Natural killer cell (primary cell): ENCODE measurements at places on chromosomes 4 and X.

GRCh38 chrX:154125391-154126040 is 18.5 kb upstream of the OPN1LW start:
- peak; percentile 19 for DNase-seq

GRCh38 chr4:179750374-179750773 is 2308.1 kb upstream of the AGA start:
- DNase-seq = no peak

GRCh38 chr4:13963601-13964000 is 336.1 kb upstream of the BOD1L1 start:
- DNase-seq = no peak

DNA sequence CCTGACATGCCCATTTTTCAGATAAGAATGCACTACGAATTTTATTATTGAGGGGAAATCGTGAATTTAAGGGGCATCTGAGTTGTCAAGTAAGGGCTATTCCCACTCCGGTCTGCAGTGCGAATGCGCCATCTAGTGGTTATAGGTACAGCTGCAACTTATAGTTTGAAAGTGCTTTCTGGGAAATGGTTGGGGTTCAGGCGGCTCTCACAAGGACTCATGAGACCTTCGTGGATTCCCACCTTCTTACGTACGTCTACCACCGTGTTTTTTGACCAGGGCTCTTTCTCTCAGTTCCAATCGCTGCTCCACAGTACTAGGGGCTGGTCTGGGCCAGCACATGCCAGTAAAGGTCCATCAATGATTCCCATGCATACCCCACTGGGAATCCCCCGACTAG is 12.3 kb downstream of the MSL3 start:
- DNase-seq = no peak

GRCh38 chrX:94977986-94978385 is 1304.0 kb downstream of the FAM133A start:
- no peak for DNase-seq

DNA sequence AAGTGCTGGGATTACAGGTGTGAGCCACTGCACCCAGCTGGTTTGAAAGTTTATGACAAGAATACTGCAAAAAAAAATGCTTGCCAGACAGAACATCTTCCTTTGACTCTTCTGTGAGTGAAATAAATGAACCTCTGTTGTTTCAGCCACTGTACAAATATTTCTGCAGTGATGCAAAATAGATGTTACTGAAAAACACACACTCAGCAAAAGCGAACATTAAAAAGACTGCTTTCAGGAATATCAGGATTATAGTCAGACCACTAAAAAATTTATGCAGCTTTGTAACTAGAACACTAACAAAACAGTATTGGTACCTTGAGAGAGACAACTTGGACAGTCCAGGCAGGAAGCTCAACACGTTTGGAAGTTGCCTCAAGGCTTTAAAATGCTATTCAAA is 16.9 kb upstream of the SEPSECS start:
- DNase-seq = no peak

DNA sequence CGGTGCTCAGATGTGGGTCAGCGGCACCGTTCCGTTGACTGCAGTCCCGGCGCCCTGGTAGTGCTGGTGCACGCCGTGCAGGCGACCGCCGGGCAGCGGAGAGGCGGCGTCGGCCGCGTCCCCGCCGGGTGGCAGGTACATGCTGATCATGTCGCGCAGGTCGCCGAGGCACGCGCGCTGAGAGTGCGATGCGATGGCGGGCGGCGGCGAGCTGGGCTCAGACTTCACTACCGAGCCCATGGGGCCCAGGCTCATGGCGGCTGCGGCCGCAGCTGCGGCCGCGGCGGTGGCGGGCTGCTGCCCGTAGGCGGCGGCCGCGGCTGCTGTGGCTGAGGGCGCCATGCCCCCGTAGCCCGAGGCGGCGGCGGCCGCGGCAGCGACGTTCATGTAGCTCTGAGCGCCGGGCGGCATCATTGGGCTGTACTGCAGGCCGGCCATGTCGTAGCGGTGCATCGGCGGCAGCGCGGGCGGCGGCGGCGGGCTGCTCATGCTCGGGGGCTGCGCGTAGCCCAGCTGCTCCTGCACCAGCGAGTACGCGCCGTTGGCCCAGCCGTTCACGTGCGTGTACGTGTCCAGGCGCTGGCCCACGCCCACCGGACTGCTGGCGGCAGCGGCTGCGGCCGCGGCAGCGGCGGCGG is 1.0 kb downstream of the SOX3 start:
- DNase-seq = no peak

DNA sequence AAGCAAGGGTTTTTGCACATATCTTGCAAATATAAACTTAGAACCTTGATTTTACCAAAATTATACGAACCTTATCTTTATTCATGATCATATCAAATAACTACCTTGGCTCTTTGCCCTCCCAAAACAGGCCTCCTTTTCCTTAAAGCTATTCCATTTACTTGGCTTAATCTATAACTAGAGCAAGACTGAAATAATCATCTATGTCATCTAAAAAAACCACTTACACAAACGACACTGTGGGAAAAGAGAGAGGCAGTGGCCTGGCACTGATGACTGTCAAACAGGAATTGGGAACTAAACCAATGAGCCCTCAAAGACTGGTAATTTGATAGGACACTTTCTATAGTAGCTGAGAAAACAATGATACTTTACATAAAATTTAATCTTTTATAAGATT is 11.7 kb upstream of the PTPN13 start:
- DNase-seq = no peak

DNA sequence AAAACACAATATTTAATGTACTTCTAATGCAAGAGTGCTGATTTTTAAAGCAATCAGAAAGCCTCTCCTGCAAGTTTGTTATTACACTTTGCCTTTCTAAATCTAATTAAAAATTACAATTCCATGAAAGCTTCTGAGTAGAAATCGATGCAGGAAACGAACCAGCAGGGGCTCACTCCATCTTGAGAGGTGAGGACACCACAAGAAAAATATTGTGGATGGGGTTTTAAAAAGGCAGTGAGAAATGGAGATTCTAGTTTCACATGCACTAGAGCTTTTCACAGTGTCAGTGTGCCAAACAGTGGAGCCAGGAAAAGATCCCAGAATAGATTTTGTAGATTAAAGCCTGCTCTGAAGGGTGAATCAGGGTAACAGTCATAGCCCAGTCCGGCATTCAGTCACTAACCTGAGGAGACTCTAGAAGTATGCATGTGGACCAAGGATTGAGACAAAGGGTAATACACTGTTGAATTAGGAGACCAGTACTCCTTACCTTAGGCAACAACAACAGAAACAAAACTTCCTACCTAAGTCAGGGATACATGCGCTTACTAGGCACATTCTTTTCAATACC is 362.3 kb downstream of the NAF1 start:
- DNase-seq = no peak

- DNase-seq = no peak
These were observed 432.1 kb upstream of the NR3C2 start for GRCh38 chr4:148874331-148874730.

DNA sequence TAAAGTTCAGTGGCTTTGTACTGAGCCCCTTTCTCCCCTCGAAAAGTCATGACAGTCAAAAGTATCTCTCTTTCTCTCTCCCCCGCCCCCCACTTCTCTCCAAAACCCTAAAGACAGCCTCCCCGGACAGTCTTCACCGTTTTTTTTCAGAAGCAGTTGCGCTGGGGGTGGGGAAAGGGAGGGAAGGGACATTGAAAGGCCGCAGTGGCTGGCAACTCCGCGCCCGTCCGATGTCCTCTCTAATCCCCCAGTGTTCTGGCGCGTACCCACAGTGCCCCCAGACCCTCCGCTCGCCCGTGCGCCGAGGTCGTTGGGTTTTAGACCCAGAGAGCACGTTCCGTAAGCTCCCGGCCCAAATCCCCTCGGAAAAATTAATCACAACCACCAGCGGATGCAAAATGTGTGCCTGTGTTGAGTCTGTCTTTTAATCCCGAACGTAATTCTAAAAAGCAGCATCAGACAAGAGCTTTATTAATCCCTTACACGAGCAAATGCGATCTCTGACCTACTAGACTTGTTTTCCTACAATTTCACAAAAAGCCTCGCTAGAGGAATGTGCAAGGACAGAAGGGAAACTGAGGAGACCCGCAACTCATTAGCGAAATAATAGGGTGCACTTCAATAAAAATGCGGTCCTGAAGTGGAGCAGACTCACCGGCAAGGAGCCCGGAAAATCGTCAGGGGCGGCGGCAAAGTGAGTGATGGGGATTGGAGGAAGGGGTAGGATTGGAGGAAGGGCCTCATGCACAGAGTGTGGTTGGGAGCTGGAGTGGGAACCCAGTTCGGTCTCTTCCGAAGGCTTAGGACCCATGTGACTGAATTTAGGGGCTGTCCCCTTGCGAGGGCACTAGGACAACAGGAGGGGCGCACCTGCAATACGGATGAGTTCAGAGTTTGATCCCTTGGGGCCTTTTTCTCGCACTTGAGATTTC is 12.2 kb upstream of the PRDM8 start:
- DNase-seq = no peak

GRCh38 chr4:104848597-104849225 is 298.0 kb upstream of the TET2 start:
- DNase-seq = no peak

DNA sequence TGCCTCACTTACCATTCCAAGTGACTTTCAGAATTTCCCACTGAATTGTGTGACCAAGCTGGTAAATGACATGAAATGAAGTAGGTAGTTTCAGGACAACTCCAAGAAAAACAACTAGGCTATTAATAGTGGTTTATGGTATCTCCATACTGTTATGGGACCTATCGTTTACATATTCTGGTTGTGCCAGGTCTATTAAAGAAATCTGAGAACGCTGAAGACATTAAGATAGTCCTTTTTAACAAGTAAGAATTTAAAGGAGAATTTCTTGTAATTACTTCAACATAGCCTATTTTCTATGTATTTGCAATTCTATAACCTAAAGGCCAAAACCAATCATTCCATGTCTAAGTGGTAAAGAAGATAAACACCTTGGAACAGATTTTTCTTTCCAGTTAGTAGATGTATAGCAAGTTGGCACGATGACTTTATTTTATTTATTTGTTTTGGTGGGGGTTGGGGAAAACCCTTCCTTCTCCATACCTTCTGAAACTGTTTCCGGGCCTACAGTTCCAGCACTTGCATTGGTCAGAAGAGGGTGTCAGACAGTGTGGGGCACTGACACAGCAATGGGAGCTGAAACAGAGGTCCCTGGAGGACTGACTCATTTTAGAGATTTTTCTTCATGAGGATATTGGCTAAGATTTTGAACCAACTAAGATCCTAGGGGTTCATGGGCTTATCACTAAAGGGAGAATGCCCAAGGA is 7.6 kb upstream of the DCLK2 start:
- no peak for DNase-seq

DNA sequence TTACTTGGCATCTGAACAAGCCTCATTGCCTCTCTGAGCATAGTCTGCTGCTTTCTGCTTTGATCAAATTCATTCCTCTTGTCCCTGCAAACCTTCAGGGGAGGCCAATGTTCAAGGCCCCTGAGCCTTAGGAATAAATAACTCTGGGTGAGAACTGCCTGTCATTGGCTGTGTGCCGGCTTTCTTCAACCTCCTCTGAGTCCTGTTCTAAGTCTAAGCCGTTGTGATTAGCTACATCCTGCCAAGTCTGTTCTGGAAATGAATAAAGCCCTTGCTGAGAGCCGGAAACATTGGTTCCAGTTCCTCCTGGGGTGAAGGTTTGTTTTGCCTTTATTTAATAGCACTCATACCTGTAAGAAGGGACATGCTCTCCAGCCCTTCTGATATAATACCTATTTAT is 13.8 kb downstream of the RNF4 start:
- no peak for DNase-seq

DNA sequence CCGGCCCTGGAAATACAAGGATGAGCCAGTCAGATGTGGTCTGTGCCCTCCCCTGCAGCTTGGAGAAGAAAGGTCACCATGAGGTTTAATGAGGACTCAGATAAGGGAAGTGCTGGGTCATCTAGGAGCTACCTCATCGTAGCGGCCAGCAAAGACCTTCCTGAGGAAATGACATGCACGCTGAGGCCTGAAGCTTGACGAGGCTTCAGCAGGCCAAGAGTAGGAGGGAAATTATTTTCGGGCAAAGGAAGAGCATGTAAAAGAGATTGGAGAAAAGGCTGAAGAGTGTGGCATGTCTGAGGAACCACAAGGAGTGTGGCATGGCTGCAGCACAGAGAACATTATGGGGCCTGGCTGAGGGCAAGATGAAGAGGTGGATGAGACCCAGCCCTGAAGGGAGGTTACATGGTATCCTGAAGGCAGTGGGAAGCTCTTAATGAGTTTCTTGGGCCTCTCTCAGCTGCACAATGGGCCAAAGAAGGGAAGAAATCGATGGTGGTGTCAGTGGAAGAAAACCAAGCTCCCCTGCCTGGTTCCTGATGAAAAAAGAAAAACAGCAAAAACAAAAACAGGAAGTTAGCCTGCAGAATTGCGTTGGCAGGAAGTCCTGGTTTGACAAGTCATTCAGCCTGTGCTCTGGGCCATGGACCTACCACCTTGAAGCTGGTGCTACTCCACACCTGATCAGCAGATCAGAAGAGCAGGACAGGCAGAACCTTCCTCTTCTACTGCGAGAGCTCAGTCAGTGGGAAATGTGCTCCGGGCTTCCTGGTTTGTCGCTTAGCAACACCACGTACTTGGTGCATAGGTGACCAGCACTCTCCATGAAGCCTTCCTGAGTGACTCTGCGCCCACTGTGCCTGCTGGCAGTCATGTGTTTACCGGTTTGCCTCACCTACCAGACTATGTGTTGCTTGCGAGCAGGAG is 134.5 kb upstream of the KLF3 start:
- DNase-seq = no peak

- no peak for DNase-seq
These were observed 196.4 kb upstream of the DDX53 start for GRCh38 chrX:22803353-22803752.
